ENCODE measurements at places on chromosomes 12 and 14.

- DNase-seq, result no peak
These were observed 284.6 kb upstream of the SEL1L start for GRCh38 chr14:81818271-81818670.

DNA sequence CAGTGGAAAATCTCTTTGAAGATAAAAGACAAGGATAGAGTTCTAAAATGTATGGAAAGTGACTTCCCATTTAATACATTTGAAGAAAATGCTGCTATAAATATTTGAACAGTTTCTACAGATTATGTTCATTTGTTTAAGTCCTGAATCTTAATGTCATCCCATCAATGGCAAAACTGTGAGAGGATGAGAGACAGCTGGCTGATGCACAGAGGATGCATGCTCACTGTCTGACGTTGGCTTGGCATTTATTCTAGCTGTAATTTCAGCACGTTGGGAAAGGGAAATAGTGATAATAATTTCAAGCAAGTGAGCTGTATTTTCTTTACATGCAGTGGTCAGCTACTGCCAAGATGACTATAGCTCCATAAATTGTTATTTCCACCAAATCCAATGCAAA lies 40.5 kb downstream of the PPFIA2 start:
- DNase-seq, result no peak

DNA sequence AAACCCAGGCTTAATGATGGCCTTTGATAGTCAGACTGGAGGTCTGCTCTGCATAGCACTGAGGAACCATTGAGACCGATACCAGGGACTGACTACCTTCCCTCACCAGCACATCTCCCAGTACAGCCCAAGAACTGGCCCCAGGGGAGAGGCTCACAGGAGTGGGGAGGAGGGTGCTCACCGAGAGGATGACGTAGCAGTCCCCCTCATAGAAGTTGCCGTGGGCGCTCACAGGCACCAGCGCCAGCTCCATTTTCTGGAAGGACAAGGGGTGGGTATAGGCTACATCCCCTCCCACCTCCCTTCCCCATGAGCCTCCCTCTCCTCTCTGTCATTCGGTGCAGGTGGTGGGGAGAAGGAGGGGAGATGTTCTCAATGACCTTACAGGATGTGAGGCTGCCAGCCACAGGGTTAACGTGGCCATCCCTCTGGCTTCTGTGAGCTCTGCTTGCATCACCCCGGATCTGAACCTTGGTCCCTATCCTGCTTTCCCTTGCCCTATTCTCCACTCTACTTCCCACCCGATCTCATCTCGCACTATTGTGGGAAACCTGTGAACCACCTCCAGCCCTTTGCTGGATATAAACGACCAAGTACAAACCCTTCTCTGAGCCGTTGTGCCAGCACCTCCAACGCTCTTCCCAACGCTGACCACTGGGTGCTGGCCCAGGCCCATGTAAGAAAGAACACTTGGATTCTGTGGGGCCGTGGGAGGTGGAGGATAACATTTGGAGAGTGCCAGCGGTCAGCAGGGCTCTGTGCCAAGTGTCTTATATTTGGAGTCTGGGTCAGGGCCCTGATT lies 4.4 kb downstream of the AVIL start:
- DNase-seq, result no peak

- no peak for DNase-seq
These were observed 2.7 kb downstream of the MYO1A start for GRCh38 chr12:57046947-57047890.

GRCh38 chr12:6914246-6914946 lies at the start of gene ENO2:
TSS of gene ENO2 (plus strand) at chr12:6914580. CDS start at chr12:6915833, 1,253 bp downstream.
- DNase-seq, result no peak

GRCh38 chr14:104093366-104094055 lies 8.0 kb downstream of the ASPG start:
- DNase-seq, result no peak

DNA sequence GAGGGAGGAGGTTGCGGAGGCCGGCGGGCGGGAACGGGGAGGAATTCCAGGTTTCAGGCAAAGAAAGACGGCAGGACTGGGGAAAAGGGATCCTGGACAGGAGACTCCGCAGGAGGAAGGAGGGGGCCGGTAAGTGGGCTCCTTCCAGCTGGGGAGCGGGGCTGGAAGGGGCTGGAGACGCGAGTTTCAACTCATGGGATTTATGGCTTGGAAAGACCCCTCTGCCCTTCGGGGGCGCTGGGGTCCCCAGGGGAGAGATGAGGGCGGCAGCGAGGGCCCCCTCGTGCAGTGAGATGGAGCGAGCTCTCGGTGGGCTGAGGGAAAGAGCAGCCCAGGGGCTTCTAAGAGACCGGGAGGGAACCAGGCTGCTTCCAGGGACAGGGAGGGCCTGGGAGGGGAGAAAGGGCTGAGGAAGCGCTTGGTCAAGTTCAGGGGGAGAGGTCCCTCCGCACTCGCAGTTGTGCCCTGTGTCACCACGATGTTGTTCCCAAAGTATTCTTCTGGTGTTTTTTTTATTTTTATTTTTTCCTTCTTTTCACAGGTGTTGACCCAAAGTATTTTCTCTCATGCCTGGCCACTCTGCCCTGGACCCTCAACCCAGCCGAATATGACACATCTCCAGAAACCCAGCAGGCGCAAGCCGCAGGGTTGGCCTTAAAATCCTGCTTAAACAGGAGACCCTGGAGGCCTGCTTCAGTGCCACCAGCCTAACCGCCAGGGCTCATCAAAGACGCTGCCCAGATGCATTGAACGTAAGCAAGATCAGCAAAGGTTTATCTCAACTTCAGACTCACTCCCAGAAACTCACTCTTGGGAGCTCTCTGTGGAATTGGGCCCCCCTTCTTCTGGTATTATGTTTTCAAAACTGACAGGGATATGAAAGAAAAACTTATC lies 16.1 kb downstream of the TNFAIP2 start:
- no peak for DNase-seq

DNA sequence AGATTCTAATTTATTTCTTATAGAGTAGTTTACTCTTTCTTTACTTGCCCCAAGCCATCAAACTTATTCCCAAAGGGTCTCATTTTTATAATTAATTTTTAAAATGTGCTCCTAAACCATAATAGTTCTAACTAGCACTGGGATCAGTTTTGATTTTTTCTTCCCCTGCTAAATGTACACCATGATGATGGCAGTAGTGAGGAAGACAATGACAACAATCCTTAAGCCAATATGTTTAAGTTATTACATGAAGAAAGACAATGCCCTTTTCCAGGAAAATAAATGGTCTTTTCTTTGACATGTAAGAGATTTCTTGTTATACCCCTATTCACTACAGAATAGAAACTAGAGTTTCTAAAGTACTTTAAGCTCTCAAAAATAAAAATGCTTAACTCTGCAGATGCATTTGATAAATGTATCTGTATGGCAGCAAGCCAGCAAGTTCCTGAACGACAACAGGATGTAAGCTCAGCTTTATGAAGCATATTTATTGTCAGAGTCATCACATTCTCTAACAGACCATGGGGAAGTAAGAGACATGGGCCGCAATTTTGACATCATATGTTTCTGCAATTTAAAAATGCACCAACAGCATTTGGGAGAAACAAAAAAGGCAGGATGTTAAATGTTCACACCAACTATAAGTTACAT lies 36.0 kb upstream of the SNX6 start:
- no peak for DNase-seq

- DNase-seq, result no peak
These were observed 2.1 kb upstream of the NCOR2 start for GRCh38 chr12:124569375-124570148.

DNA sequence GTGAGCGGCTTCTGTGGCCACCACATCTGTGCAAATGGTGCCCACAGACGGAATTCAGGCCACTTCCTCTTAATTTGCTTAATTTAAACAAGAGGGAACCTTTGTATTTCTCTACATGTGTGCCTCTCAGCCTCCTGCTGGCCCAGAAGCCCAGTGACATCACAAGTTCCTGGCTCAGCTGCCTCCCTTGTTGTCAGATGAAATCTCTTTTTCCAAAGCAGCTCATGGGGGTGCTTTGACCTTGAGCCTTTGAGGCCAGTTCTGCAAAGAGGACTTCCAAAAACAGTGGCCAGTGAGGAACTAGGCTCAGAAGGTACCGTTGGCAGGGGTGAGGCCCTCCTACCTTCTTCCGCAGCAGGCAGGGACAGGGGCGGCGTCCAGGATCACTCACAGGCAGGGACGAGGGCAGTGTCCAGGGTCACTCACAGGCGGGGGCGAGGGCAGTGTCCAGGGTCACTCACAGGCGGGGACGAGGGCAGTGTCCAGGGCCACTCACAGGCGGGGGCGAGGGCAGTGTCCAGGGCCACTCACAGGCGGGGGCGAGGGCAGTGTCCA lies 35.0 kb upstream of the GALNT9 start:
- no peak for DNase-seq

DNA sequence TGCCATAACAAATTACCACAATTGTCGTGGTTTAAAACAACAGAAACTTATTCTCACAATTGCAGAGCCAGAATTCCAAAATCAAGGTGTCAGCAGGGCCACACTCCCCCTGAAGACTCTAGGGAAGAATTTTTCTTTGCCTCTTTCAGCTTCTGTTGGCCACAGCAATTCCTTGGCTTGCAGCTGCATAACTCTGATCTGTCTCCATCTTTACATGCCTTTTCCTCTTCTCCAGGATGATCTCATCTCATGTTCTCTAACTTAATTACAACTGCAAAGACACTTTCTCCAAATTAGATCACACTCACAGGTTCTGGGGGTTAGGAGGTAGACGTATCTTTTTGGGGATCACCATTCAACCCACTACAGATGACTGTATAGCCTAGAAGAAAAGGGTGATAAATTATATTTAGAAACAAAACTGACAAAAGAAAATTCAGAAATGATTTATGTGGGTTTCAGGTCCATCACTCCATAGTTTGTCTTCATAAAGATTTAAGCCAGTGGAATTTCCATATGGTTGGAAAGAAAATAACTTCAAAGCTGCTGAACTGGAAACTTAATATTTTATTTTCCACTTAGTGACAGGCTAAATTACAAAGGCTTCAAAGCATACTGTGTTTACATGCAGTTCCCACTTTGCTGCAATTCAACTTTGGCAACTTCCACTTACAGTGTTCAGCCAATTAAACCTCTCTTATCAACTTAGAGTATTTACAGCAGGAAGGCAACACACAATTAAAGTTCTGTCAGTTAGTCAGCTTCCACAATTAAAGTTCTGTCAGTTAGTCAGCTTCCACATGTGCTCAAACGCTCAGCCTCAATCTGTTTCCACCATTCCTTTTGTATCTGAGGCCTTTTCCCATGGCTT lies 213.3 kb downstream of the EPS8 start:
- DNase-seq, result no peak

DNA sequence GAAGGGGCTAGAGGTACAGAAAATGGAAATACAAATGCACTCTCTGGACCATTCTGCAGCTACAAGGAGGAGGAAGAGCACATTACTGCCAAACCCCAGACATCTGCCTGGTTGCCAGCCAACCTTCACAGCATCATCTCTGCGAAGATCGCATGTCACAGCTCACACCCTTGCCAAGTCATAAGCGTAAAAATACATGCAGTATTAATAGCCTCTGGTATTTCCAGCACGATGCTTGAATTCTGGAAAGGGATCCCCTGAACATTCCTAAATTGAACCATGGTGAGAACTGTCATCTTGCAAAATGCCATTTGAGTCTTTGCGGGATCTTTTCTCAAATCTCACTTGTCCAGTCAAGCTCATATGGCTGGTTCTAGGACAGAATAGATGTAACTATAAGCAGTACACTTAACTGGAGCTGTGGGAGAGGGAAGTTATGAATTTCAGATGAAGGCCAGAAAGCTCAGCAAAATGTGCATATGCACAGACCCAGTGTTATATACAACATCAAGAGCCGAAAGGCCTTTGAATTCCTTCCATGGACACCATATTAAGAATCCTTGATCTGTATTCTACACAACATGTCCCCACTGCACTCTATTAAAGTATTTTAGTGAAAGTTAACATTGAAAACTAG lies 211.6 kb downstream of the DUSP6 start:
- no peak for DNase-seq

DNA sequence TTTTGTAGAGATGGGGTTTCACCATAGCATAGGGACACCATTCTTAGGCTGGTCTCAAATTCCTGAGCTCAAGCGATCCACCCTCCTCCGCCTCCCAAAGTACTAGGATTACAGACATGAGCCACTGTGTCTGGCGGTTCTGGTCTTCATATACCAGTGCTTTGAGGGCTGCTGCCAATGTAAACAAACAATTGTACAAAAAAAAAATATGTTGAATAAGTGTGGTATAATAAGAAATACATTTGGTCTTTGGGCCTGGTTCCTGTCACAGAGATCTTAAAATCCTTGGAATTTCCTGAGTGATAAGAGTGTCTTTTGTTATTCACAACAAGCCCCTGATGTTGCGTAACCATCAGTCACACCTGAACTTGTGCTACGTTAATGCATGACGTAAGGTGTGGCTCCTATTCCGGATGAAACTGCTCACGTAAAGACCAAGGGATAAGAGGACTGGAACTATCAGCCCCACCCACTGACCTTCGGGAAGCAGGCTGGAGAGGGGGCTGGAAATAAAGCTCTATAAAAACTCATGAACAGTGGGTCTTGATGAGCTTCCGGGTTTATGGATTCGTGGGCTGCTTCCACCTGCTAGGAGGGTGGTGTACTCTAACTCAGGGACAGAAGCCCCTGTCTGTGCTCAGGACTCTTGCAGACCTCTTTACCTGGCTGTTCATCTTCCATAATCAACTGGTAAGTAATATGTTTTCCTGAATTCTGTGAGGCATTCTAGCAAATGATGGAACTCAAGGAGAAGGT lies 16.5 kb upstream of the RIMKLB start:
- no peak for DNase-seq

DNA sequence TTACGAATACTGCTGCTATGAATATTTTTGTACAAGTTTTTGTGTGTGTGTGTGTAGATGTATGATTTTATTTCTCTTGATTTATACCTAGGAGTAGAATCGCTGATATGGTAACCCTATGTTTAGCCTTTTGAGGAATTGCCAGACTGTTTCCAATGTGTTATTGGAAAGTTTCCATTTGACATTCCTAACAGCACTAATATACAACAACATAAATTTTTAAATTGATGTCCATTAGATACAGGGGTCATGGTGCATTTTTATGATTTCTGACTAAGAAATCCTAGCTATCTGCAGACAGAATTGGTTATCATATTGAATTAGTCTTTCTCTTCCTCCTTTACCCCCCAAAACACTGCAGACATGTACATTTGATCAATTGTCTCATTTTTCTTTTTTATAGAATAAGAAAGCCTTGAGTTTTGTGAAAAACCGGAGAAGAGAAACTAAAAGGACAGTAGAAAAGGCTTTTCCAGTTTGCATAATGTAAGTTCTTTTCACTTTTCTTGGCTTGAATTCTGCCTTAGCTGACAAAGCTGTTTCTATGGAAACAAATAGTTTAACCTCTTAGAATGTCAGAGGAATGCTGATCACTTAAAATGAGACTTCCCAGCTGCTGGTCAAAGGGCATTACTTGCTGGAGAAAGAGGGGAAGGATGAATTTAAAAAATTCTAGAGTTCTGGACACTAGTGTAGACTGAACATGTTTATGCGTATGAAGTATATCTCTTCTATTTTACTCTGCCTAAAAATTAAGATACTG lies 28.2 kb downstream of the PALS1 start:
- no peak for DNase-seq

DNA sequence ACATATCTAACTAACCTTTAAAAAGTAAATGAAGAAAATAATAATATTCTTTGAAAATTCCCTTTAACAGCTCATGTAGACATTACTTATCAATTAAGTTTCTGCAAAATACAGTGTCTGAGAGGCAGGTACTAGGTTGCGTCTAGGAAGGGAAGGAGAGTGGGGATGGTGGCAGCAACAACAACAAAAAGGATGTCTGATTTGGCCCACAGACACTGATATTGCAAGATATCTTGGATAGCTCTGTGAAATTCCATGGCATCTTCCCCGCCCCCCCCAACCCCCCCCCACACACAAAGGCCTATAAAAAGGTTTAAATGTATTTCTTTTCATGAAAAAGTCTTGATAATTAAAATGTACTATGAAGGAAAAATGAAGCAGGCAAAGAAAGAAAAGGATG lies 41.6 kb upstream of the AP4S1 start:
- no peak for DNase-seq

- DNase-seq, result no peak
These were observed 707 bp downstream of the DHRS1 start for GRCh38 chr14:24298892-24299254.

Measured in NCI-H2081 treated with DMSO at 0.1 percent for 48 hours (cell line).